Activated CD8-positive, alpha-beta memory T cell treated with anti-CD3 and anti-CD28 coated beads, Interleukin-2, amount 10 ng/mL, durations not matched to agents 7 days and 5 days (primary cell): ENCODE measurements at places on chromosomes 2 and 18. TPM values are rescaled to one million over a fixed set of nuclear protein-coding genes. Genes with fewer than 3 reads are reported as not detected.

DNA sequence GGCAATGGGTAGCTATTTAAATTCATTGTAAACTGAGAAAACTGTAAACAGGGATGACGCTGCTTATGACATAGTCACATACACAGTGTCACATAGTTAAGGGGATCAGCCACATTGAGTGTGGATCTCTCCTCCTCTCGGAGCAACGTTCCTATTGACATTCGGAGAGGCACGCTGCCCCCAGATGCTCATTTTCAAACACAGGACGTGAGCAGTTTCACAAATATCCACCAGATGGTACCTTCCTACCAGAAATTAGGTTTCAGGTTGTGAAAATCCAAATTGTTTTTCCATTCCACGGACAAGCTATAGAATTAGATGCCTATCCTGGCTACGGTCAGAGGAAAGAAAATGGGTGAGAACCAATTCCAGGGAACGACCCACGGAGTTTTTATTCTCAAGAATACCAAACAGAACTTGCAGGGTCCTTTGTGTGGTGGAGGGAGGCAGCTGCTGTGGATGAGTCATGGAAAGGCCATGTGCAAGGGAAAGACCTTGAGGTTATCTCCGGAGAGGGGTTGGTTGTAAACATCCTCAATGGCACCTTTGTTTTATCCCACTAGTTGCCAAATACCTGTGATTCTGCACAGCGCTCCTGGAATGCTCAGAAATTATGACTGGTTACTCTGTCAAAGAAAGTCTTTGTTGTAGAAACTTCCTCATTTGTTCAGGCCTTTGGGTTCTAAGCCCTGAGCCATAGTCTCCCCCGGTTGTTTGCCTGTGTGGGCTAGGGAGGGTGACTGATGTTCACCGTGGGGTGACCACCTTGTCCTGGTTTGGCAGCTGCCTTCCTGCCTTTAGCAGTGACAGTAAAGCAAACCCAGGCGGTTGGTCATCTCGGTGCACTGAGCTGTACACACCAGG is 88.0 kb downstream of the ACTR3 start:
- no peak overlapping the region for H3K4me3 ChIP-seq
- peaks cover 11% of the 10 kb centered on the region for H3K36me3 ChIP-seq
- no peaks in the 10 kb centered on the region for H3K27me3 ChIP-seq

- H3K27ac ChIP-seq = no peak overlapping the region
- H3K36me3 ChIP-seq = no peaks in the 10 kb centered on the region
- H3K4me1 ChIP-seq = peaks cover 8% of the 10 kb centered on the region
Measured at GRCh38 chr2:42510191-42510590, 16.4 kb upstream of the KCNG3 start.

GRCh38 chr18:11871501-11871900 is 20.3 kb downstream of the CHMP1B start:
- H3K4me1 ChIP-seq = peaks cover 2% of the 10 kb centered on the region
- no peak overlapping the region for H3K4me3 ChIP-seq
- no peaks in the 10 kb centered on the region for H3K36me3 ChIP-seq
- peaks cover 16% of the 10 kb centered on the region for H3K27me3 ChIP-seq
- DNase-seq = no peak
- no peak overlapping the region for H3K27ac ChIP-seq

Gene PLGLB1
- 4.4 TPM for total RNA-seq

DNA sequence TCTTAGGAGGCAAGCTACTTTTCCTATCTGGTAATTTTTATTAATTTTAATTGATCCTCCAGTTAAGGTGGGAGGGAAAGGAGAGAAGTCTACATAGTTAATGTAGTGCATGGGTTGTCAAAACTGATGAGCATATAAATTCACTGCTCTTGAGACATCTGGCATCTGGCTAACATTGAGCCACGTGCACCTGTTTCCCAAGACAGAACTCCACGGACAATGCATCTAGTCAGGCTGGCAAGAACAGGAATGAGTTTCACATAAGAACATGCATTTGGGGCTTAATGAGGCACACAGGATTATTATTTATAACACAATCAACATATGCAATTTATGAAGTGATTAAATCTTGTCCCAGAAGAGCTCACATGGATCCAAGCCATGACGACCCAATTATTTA is 16.2 kb upstream of the RAB1A start:
- H3K36me3 ChIP-seq = no peaks in the 10 kb centered on the region
- no peak overlapping the region for H3K27ac ChIP-seq
- H3K4me1 ChIP-seq = peaks cover 5% of the 10 kb centered on the region

Gene C2orf81
- 0.93 TPM for total RNA-seq

Gene TMEM178A
- not detected for total RNA-seq

GRCh38 chr2:169748319-169748718 is 14.7 kb downstream of the KLHL23 start:
- H3K4me1 ChIP-seq = no peaks in the 10 kb centered on the region
- H3K4me3 ChIP-seq = no peak overlapping the region
- H3K27me3 ChIP-seq = no peaks in the 10 kb centered on the region
- no peak overlapping the region for H3K27ac ChIP-seq
- no peak for DNase-seq

DNA sequence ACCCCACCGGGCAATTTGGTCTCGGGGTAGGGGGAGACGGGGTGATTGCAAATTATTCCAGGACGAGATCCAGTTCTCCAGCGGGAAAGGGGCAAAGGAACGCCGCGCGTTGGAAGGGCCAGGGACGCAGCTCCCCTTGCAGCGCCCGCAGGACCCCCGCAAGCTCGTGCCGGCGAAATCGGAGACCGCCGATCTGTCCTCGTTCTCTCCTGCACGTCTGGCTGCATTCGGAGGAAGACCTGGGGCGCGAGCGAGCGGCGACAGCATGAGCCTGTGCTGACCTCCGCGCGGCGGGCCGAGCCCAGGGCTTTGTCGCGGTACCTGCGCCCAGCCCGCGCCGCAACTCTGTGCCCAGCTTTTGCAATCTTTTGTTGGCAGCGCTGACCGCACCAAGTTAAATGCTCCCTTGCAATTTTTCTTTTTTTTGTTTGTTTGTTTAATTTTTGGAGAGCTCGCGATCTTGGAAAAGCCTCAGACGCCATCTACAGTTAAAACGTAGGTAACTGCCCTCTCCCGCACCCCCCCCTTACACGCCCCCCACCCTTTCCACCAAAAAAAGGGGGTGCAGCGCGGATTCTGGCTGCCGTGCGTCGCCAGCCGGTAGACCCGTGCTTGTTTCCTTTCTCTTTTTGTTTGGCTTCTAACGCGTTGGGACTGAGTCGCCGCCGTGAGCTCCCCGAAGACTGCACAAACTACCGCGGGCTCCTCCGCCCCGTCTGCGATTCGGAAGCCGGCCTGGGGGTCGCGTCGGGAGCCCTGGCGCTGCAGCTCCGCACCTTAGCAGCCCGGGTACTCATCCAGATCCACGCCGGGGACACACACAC is 667 bp downstream of the TRIB2 start:
- peak overlapping the region; percentile 84 for H3K4me3 ChIP-seq
- peaks cover 3% of the 10 kb centered on the region for H3K36me3 ChIP-seq
- peak; percentile 64 for DNase-seq

GRCh38 chr2:69715964-69716363 is 26.0 kb upstream of the ANXA4 start:
- no peaks in the 10 kb centered on the region for H3K36me3 ChIP-seq
- peaks cover 2% of the 10 kb centered on the region for H3K27me3 ChIP-seq
- peaks cover 18% of the 10 kb centered on the region for H3K4me1 ChIP-seq
- H3K4me3 ChIP-seq = no peak overlapping the region

Gene TYW5
- total RNA-seq = 12.1 TPM

DNA sequence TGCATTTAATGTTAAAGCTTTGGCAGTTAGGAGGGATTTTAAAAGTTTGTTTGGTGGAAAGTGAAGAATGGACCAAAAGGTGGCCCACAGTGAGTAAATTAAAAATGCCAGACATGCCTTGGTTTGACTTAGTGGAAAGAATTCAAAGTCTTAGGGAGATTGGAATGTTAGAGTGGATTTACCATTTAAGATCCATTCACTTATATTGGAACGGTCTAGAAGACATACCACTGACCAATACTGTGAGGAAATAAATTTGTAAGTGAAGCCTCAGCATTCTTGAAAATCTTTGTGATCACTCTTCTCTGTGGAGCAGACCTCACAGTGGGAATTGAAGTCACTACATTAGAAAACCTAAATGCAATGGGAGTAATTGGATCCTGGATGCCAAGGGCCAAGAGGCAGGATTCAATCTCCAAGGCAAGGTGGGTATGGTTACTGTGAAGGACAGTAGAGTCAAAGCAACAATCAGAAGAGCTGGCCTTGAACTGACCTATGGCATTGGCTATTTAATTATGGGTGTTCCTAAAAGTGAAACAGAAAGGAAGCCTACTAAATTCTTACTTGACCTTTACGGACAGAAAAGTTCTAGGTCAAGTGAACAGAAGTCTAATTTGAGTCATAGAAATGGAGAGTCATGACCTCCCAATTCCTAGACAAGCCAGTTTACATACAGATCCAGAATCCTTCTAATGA is 40.2 kb upstream of the VRK2 start:
- H3K36me3 ChIP-seq = no peaks in the 10 kb centered on the region
- H3K27ac ChIP-seq = no peak overlapping the region
- H3K4me1 ChIP-seq = peaks cover 4% of the 10 kb centered on the region
- DNase-seq = no peak

GRCh38 chr2:164920430-164920829 is 34.9 kb downstream of the SLC38A11 start:
- DNase-seq = no peak
- peak overlapping the region; percentile 17 for H3K27ac ChIP-seq
- H3K36me3 ChIP-seq = no peaks in the 10 kb centered on the region
- peaks cover 2% of the 10 kb centered on the region for H3K4me1 ChIP-seq
- H3K4me3 ChIP-seq = no peak overlapping the region
- H3K27me3 ChIP-seq = no peaks in the 10 kb centered on the region

Gene ALK
- total RNA-seq = not detected

GRCh38 chr18:67682516-67682915 is 166.0 kb upstream of the DSEL start:
- H3K36me3 ChIP-seq = no peaks in the 10 kb centered on the region
- no peak for DNase-seq
- no peaks in the 10 kb centered on the region for H3K27me3 ChIP-seq
- H3K4me3 ChIP-seq = no peak overlapping the region

- no peak overlapping the region for H3K27ac ChIP-seq
- no peaks in the 10 kb centered on the region for H3K36me3 ChIP-seq
- H3K4me1 ChIP-seq = peaks cover 10% of the 10 kb centered on the region
- H3K4me3 ChIP-seq = no peak overlapping the region
- no peak for DNase-seq
Measured at GRCh38 chr18:11860594-11861450, 9.6 kb downstream of the CHMP1B start.

DNA sequence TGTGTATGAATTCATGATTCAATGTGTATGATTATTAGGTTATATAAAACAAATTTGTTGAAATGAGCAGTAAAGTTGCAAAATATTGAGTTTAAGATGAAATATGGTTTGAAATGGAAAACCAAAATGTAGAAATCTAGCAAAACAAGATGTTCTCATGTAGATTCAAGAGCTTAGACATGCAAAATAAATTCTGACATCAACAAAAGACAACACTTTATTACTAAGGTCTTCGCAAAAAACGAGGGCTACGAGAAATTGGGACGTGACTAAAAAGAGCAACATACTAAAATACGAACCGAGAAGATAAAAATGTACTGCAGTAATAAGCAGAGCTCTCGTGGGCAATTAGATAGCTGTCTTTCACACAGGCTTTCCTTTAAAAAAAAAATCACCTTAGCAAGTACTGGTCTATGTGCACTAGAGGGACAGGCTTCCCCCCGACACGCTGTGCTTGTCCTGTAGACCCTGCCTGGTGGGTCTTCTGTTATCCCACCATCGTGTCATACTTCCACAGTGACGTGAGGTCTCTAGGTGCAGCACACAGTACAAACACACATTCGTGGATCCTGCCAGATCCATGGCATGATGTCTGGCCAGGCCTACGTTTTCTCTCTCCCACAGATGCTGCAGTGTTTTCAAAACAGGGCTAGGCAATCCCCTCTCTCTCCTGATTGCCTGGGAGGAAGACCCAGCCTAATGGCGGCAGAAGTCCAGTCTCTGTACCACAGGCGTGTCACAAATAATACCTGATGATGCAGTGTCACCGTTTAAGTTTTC is 240.8 kb downstream of the TCF4 start:
- no peaks in the 10 kb centered on the region for H3K36me3 ChIP-seq
- DNase-seq = no peak
- H3K4me1 ChIP-seq = no peaks in the 10 kb centered on the region
- H3K4me3 ChIP-seq = no peak overlapping the region
- H3K27me3 ChIP-seq = no peaks in the 10 kb centered on the region

Gene PTGR3
- total RNA-seq = 33.5 TPM

DNA sequence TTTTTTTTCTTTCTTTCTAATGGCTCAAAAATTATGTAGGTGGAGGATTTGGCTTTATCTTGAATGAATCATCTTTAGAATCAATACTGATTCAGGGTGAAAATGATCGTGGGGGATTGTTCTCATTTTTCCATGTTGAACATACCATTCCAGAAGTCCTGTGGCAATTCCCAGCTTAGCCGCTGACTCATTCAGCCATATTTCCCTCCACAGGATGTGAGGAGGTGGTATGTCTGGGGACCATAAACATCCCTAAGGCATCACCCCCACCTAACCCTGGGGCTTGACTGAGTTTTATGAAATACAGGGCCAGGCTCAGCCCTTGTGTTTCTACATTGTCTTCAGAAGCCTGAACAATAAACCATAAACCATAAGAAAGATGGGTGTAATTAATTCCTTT is 92.7 kb upstream of the FN1 start:
- H3K4me1 ChIP-seq = no peaks in the 10 kb centered on the region
- DNase-seq = no peak
- H3K27ac ChIP-seq = no peak overlapping the region
- peaks cover 11% of the 10 kb centered on the region for H3K27me3 ChIP-seq
- no peak overlapping the region for H3K4me3 ChIP-seq

Gene DSG2
- total RNA-seq = 0.09 TPM

DNA sequence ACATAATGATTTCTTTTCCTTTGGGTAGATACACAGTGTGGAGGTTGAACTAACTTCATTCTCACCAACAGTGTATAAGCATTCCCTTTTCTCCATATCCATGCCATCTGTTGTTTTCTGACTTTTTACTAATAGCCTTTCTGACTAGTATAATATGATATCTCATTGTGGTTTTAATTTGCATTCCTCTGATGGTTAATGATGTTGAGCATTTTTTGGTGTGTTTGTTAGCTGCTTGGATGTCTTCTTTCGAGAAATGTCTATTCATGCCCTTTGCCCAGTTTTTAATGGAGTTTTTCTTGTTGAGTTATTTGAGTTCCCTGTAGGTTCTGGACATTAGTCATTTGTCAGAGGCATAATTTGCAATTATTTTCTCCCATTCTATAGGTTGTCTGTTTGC is 59.8 kb downstream of the MARCHF4 start:
- H3K36me3 ChIP-seq = no peaks in the 10 kb centered on the region
- no peak for DNase-seq
- no peak overlapping the region for H3K4me3 ChIP-seq

DNA sequence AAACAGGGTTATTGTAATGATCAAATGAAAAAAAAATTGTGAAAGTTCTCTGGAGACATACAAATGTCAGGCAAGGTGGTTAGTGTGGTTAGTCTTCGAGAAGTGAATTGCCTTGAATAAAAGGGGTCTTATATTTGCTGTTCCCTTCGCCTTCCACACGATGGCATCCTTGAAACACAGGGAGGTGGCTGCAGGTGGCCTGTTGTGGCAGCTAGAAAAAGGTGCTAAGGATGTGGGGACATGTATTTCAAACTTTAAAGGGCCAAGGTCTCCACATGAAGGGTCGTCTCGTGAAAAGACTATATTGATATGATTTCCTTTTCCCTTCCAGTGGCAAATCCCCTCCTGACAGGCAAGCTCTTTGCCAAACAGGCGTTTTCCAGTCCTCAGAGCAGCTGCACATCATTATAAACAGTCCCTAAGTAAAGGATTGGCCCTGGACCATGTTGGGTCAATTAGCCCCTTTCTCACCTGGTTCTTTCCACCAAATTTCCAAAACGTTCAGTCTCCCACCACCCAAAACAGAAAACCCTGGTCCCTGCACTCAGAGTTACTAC is 68.5 kb downstream of the COPS8 start:
- no peak overlapping the region for H3K4me3 ChIP-seq
- peaks cover 38% of the 10 kb centered on the region for H3K4me1 ChIP-seq
- H3K36me3 ChIP-seq = no peaks in the 10 kb centered on the region
- peak; percentile 71 for DNase-seq
- no peaks in the 10 kb centered on the region for H3K27me3 ChIP-seq

Gene CTNNA2
- not detected for total RNA-seq

Gene KIF3C
- total RNA-seq = 12.4 TPM
